ENCODE measurements at places on chromosomes 16 and 17.

- no peak for DNase-seq
Measured at GRCh38 chr17:46026166-46027047, 27.4 kb downstream of the STH start.

GRCh38 chr17:66397486-66397885 lies 95.1 kb downstream of the PRKCA start:
- DNase-seq = no peak

DNA sequence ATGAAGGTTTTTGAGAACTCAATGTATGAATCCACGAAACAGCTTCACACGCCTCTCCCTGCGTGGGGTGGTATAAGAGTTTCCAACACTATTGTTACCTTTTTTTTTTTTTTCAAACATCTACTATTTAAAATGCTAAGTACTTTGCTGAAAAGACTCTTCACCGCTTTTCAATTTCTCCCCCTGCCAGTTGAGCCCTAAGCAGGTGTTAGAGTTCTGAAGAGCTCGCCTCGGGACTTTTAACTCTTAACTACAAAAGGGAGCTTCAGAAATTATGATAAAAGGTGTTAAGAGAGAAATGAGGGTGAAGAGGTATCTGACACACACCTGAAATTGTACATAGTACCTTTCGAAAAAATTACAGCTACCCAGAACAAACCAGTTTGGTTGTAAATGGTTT lies 20.9 kb upstream of the PSMD7 start:
- DNase-seq = no peak

DNA sequence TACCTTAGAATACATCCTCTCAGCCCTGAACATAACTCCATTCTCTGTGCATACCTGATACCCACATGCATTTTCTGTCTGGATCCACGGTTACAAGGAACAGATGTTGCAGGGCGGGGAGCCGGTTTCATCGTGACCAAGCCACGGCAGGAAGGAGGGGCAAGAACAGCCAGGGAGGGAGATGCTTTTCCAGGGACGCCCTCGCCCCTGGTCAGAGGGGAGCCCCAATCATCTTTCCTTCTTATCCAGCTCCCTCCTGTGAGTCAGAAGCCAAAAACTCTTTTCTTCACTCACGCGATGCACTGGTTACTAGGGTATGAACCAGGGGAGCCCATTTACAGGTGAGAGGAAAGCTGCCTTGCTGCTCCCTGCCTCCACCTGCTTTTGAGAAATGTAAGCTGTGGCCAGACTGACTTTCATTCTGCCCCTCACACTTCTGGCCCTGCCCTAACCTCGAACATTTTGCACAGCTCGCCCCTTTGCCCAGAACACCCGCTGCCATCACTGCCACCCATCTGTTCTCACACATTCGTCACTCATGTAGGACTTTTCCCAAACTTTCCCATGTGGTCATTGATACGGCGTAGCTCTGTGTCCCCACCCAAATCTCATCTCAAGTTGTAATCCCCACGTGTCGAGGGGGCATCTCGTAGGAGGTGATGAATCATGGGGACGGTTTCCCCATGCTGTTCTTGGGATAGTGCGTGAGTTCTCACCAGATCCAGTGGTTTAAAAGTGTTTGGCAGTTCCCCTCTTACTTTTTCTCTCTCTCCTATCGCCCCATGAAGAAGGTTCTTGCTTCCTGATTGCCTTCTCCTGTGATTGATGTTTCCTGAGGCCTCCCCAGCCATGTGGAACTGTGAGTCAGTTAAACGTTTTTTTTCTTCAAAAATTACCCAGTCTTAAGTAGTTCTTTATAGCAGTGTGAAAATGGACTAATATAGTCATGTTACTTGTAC lies 20.5 kb downstream of the FOXL1 start:
- no peak for DNase-seq

- DNase-seq = no peak
Measured at GRCh38 chr17:17919169-17920107, 52.8 kb downstream of the TOM1L2 start.

DNA sequence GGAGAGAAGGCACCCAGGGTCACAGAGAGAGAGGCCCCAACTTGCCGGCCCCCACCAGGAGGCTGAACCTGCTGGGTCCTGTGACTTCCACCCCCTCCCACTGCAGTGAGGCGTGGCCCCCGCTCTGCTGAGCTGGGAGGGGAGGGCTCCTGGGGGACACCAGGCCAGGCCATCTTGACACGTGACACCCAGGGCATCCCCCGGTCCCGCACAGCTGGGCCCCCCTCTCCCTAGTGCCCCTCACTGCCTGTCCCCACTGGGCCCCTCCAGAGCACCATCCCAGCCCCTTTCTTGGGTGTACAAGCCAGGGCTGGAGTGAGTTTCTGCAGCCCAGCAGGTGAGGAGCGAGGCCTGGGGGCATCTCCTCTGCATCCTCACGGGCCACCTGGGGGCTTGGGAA lies 12.4 kb downstream of the UBALD1 start:
- no peak for DNase-seq

DNA sequence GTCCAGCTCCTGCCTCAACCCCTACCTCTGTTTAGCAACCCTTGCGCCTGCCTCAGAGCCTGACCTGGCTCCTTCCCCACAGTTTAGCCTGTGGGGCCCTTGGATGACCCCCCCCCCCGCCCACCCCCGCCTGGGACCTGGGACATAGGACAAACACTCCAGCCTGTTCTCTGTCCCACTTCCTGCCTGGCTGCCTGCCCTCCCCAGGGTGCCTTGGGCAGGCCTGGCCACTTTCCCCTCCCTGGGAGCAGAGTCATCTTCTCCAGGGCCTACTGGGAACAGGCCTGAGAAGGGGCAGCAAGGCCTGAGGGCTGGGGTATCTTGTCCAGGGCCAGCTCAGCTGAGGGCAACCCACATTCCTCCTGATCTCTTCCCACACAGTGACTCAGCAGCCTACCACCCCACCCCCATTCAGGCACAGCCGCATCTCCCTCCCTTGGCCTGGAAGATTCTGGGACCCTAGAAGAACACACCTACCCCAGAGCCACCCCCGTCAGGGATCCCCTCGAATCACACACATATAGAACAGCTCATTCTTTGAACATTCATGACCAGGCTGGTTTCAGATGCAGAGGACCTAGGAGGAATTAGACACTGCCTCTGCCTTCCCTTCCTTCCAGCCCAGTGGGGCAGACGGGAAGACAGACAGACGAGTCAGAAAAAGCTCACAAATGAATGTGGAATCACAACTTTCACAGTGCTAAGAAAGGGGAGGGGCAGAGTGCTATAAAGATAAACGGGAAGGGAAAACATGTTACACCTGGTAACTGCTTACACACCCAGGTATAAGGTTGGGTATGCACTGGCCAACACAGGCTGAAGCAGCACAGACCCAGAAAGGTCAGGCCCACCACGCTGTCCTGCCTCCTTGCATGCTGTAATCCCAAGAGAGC lies 6.0 kb downstream of the FHOD1 start:
- no peak for DNase-seq

DNA sequence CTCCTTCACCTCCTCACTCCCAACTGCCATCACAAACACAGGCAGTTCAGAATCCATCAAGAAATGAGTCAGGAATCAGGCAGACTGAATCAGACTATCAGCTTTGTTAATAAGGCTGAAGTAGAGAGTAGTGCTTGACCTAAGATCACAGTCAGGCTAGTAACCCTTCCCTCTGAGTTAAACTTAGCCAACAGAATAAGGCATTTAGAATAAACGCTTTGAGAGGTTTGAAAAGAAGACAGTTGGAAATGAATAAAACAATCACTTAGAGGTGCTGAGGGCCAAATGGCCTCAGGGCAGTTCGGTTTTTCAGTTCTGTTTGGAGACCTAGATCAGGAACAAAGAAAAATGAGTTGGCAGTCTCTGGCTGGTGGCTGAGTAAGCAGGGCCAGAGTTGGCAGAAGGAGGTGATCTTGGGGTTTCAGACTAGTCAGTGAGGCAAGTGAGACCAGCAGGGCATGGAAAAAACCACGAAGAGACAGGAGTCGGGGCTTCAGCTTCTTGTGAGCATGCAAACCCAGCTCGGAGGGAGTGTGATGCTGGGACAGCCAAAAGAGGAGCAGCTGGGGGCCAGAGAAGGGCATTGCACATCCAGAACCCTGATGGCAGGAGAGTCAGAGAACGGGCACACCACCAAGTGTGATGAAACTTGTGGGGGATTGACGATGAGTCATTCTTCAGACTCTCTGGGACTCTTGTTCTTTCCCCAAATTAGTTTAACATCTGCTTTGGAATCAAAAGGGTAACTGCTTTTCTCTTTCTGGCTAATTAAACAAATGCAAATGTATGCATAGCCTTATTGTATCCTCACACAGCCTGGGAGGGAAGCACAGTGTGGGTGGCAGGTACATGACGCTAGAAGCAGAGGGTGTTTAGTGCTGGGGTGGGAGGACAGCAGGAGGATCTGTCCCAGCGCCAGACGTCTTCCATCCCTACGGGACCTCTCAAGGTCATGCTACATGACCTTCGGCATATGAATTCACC lies 54.8 kb downstream of the SPECC1 start:
- DNase-seq = no peak

DNA sequence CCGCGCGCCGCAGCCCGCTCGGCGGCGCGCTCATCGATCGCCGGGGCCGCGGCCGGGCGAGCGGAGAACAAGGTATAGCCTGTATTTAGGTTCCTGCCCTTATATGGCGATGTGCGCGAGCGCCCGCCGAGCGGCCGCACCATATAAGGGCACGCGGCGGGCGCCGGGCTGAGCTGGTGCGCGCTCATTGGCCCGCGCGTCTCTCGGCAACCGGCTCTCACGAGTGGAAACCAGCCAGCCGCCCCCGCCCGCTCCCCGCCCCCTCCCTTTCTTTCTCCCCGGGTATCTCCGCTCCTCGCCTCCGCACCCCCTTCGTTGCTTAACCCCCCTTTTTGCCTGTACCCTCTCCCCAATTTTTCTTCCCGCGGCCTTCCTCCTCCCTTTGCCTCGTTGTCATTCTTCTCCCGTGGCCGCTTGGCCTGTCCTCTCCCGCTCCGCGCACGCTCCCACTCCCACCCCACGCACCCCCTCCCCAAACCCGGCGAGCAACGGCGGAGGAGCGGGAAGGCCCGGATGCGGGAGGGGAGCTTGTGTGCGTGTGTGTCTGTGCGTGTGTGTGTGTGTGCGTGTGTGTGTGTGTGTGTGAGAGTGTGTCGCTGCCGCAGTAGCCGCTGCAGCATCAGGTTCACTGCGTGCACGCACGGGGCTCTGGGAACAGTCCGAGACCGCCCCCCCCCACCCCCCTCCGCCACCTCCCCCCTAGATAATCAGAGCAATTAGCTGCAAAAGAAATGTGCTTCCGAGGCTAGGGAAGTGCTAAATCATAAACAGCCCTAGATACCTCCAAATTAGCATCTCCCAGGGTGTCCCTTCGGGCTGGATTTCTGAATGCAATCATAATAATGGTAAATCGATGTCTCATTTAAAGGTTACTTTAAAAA lies 13.5 kb upstream of the CBX8 start:
- peak; percentile 61 for DNase-seq

- DNase-seq = no peak
Measured at GRCh38 chr17:41885733-41886132, 20.5 kb upstream of the KLHL11 start.

- no peak for DNase-seq
Measured at GRCh38 chr16:14559809-14560241, 70.2 kb downstream of the PARN start.

- no peak for DNase-seq
Measured at GRCh38 chr17:31144836-31145235, 50.1 kb downstream of the NF1 start.

DNA sequence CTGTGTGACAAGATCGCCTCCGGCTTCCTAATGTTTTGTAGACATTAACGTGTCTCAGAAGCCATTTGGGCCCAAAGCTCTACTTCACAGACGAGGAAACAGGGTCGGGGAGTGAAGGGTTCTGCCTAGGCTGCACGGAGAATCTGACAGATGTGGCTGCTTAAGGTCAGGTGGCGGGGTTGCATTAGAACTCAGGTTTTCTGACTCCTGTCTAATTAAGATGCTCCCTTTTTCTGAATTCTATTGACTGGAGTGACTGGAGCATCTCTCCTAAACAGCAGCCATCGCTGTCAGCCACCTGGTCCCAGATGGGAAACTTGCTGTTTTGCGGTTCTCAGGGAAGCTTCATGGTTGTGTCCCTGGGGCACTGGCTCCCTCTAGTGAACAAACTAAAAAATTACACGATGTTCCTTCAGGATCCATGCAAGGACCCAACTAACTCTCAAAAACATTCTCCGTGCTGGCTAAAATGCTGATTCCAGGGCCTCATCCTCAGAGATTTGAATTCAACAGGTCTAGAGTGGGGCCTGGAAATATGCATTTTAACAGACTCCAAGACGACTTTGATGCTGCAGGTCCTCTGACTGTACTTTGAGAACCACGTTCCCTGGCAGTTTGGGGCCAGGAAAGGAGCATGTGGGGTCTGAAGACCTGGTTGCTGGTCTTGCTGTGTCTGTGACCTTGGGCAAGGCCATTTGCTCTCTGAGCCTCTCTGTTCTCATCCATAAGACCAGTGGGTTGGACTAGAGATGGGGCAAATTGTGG lies 117.4 kb downstream of the IRF8 start:
- no peak for DNase-seq

- no peak for DNase-seq
Measured at GRCh38 chr16:7843261-7843660, 510.6 kb downstream of the RBFOX1 start.

- no peak for DNase-seq
Measured at GRCh38 chr17:1481736-1482135, 10.8 kb downstream of the MYO1C start.

- DNase-seq = no peak
Measured at GRCh38 chr17:9268546-9268945, 247.2 kb downstream of the NTN1 start.

DNA sequence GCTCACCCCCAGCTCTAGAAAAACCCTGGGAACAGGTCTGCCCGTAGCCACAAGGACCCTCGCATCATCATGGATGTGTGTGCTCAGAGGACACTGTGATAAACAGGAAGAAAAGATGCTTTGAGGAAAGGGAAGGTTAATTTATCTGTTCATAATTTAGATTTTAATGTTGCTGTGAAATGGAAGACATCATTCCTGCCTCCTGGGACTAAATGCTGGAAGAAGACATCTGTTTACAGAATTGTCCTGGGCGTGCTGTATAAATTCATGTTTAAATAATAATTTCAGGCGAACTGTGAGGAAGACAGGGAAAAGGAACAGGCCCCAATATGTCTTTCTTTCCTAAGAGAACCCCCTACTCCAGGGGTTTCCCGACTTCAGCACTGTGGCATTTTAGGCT lies 112.6 kb downstream of the SHISA6 start:
- DNase-seq = no peak

GRCh38 chr16:31149332-31149731 lies 534 bp downstream of the PRSS36 start:
- DNase-seq = no peak

- no peak for DNase-seq
Measured at GRCh38 chr17:8071496-8071895, 16.0 kb downstream of the ALOX12B start.

GRCh38 chr17:9760266-9760665 lies 31.1 kb downstream of the DHRS7C start:
- no peak for DNase-seq

DNA sequence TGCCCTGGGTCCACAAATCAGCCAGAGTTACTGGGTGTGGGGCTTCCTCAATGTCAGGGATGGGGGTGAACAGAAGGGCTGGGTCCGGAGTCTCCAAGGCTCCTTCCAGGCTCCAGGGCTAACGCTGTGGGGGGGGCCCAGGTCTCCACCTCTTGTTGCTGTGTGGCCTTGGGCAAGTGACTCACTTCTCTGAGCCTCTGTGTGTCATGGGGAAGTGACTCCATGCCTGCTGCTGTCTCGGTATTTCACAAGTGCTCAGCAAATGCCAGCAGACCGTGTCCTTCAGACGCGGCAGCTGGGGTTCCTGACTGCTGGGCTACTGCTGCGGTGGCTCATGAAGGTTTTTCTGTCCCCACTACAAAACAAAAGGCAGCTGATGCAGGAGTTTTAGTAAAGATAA lies 26.6 kb downstream of the JPH3 start:
- no peak for DNase-seq
